ENCODE measurements at places on chromosomes 7 and 10.
A peak's percentile ranks its signal among the peaks of the same experiment; 100 is the strongest.

DNA sequence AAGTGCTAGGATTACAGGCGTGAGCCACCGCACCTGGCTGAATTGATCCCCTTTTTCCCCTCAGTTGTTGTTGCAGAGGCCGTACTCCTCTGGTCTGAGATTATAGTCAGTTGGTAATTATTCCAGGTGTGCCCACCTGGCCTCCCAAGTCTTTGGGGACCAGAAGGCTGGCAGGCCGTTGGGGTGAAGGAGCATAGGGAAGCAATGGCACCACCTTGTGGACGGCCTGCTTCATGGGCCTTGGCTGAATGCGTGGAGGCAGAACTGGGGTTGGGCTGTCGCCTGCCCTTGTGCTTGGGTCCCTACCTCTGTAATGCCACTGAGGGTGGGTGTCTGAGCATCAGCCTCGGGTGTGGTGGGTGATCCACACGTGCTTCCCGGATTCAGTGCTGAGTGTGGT lies 125.7 kb downstream of the RGS10 start:
- peak; percentile 63 for DNase-seq

- no peak for DNase-seq
These were observed 709.4 kb downstream of the AUTS2 start for GRCh38 chr7:70307544-70308106.

DNA sequence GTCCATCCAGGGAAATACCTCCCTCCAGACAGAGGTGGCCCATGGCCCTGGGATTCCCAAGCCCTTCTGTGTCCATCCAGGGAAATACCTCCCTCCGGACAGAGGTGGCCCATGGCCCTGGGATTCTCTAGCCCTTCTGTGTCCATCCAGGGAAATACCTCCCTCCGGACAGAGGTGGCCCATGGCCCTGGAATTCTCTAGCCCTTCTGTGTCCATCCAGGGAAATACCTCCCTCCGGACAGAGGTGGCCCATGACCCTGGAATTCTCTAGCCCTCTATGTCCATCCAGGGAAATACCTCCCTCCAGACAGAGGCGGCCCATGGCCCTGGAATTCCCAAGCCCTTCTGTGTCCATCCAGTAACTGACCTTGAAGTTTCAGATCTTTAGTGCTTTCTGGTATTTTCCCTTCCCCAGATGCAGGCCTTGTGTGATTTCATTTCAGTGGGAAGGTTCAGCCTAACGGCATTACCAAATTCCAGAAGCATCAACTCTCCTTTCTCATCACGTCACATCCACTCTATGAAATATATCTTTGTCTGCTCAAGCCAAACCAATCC lies 28.8 kb upstream of the DIP2C start:
- DNase-seq = no peak

DNA sequence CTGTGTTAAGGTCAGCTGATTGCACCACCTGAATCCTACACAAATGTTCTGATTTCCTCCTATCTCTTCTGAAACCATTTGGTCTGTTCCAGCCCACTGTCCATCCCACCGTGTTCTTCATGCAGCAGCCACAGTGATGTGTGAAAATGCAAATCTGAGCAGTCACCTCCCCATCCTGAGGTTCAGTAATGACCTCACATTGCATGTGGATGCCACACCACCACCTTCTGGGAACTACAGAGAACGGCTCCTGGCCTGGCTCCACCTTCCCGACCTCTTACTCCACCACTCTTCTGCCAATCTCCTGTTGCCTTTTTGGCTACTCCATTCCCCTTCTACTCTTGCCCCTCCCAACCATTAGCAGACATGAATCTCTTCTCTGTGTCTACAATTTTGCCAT lies 244.4 kb downstream of the TNS3 start:
- DNase-seq = no peak

DNA sequence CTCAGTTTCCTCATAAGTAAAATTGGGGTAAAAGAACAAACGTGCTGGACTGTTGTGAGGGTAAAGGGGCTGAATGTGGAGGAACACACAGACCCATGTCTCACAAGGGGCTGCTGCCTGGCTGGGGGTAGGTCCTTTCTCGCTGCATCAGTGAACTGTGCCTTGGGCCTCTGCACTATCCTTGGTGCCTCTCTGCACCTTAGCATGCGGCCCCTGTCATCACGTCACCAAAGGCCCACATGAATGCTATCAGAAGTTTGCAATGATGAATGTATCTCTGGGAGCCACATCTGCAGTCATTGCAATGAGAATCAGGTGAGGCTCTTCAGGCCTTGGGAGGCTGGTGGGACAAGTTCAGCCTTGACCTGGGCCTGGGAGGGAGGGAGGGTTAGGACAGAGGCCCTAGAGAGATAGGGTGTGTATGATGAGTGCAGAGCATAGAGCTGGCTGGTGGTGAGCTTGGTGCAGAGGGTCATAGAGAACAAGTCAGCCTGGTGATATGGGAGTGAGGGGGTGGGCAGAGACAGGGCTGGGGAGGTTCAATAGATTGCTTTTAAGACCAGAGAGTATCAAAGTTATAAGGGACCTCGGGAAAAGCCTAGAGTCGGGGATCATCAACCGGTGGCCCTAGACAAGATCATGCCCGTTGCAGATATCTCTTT lies 308.4 kb downstream of the RPS24 start:
- peak; percentile 7 for DNase-seq

- no peak for DNase-seq
These were observed 592.5 kb downstream of the KCNMA1 start for GRCh38 chr10:77045085-77045484.

- no peak for DNase-seq
These were observed 90.2 kb downstream of the UBE3C start for GRCh38 chr7:157228864-157229422.

Measured in femur (tissue), 1 donor.